Globus pallidus (tissue), 1 donor: ENCODE measurements at places on chromosomes 4 and X.

GRCh38 chr4:10998846-10999245 is 314.3 kb upstream of the CLNK start:
- no peak for DNase-seq

- no peak for DNase-seq
Observed at GRCh38 chr4:86595426-86595805, 1.3 kb downstream of the PTPN13 start.

- DNase-seq = no peak
Observed at GRCh38 chr4:14465057-14465456, 537.2 kb upstream of the CPEB2 start.

DNA sequence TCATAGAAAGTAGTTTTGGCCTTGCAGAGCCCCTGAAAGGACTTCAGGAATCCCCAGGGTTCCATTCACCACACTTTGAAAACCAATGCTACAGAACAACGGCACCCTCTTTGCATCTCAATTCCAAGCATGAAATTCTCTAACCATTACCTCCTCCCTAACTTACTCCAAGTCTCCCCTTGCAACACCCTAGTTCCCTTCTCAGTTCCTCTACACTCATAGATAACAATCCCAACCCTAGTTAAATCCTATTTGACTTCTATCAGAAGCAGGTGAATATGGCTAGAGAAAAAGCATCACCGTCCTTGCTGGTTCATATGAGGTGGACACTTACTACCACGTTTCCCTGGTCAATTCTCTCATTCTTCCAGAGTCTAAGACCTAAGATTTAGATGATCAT is 2.4 kb downstream of the RCHY1 start:
- no peak for DNase-seq

DNA sequence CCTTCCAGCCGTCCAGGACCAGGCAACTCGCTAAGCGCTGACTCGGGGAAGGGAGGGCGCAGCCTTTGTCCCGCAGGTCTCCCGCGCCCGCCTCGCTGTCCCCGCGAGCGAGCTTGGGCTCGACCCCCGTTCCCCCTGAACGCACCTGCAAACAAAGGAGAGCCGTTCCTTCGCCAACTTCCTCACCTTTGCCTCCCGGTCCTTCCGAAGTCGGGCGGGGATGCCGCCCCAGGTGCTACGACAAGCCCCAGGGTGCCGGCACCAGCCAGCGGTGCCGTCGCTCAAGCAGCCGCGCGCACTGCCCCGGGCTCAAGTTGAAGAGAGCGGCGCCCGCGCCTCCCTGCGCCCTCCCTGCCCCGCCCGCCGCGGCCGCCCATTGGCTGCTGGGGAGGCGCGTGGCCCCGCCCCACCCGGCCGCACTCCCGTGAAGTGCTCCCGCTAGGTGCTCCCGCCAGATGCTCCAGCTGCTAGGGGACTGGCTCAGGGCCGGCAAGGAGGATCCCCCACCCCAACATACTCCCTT is 107.1 kb downstream of the NSUN7 start:
- DNase-seq = peak; percentile 80

DNA sequence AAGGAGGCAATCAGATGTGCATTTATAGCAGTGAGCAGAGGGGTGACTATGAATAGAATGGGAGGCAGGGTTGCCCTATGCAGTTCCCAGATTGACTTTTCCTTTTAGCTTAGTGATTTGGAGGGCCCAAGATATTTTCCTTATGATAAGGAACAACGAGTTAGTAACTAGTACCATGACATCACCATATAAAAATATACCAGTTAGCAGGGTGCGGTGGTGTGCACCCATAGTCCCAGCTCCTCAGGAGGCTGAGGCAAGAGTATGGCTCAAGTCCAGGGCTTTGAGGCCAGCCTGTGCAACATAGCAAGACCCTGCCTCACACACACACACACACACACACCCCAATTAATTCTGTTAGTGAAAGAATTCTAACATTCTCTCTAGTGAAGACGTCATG is 53.0 kb downstream of the IL13RA2 start:
- DNase-seq = no peak

DNA sequence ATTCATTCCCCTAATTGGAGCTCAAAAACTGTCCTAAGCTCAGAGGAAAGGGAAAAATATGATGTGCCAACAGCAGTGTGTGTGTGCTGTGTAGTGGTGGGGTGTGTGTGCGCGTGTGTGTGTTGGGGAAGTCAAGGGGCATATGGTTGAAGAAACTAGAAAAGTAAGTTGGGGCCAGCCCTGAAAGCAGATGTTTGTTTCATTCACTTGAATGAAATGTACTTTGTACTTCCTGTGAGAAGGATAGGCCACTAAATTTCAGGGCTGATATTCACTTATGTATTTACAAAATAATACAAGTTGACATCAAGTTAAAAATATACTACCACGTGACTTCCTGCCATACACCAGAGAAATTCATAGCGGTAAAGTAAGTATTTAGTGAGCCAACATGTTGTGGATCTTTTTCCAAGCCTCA is 151.3 kb upstream of the JADE1 start:
- DNase-seq = no peak

- no peak for DNase-seq
Observed at GRCh38 chr4:25190407-25190806, 30.2 kb upstream of the SEPSECS start.

GRCh38 chr4:163709601-163710000 is 215.1 kb downstream of the TMA16 start:
- DNase-seq = no peak

DNA sequence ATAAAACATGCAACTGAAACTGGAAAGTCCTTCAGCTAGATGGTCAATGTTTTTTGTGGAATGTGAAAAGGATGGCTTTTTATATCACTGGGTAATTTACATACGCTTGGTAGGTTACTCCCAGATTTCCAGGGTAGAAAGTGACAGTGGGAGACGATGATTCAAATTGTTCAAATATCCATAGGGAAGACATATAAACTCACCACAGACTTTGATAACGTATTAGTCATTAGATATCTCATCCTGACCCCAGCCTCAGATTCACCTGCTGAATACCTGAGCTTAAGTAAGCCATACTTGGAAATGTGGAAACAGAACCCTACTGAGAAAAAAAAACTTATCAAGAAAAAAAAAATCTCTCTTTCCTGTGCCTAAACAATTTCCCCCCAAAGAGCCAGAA is 169.4 kb downstream of the ZNF674 start:
- no peak for DNase-seq

DNA sequence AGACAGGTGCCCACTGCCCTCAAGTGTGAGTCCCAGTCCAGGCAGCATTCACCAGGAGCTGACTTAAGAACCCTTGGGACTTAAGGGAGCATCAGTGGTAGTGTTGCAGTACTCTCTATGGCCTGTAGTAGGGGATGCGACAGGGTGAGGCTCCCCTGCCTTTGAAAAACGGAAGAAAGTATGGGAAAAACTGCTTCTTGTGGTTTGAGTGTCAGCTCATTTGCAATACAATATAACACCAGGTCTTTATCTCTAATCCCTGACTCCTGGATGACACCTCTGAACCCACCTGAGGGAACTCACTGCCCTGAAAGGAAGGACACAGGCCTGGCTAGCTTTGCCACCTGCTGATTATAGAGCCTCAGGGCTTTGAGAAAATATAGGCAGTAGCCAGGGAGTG is 176.0 kb downstream of the SMARCA1 start:
- no peak for DNase-seq

DNA sequence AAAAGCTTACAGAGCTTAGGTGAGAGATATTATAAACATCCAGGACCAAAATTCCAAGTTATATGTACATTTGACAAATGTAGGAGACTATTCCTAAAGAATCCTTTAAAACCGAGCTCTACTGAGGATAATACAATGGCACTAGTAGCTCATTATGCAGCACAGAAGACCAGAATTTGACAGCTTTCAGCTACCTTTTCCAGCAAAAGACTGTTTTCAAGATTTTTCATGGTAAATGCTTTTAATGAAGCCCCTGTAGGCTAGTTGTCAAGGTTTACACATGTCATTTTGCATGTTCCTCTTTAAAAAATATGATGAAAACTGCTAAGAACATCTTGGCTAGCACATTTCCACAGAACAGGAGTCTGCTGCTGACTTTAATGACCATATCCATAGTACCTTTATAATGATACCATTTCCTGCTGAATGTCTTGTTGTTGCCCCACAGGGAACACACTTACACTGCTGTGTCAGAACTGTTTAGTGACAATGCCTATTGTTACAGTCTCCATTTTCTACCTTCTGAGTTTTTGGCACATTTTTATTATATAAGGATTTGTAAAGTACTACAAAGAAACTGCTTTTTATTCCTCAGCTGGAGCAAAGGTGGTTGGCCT is 1382.3 kb downstream of the RAPGEF2 start:
- DNase-seq = no peak

DNA sequence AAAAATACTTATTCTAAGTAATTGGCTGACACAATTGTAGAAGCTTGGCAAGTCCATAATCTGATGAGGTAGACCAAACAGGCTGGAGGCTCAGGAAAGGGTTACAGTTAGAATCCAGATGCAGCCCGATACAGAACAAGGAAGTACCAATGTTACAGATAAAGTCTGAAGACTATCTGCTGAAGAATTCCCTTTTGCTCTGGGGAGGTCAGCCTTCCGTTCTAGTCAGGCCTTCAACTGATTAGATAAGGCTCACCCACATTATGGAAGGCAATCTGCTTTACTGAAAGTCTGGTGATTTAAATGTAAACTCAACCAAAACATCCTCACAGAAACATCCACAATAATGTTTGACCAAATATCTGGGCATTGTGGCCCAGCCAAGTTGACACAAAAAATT is 7.4 kb upstream of the DYNLT3 start:
- DNase-seq = no peak

DNA sequence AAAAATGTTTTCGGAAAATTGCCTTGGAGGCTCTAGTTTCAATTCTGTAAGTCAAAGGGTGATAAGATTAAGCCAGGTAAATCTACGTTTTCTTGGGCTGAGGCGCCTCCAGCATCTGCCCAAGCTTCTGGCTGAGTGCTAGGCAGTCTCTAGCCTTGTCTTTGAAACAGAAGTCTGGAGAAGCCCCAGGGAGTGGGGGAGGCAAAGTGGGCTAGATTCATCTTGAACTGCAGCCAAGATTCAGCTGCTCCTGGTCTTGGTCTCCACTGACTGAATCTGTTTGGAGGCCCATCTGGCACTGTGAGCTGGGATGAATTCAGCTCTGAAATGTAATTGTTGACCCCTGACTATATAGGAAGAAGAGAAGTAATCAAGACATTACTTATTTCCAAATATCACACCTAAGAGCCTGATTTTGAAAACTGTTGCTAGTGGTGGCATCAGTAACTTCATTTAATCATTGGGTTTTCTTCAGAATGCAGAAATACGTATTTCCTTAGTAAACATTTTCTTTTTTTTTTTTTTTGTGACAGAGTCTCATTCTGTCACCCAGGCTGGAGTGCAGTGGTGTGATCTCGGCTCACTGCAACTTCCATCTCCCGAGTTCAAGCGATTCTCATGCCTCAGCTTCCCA is 187.3 kb upstream of the LEF1 start:
- DNase-seq = no peak

DNA sequence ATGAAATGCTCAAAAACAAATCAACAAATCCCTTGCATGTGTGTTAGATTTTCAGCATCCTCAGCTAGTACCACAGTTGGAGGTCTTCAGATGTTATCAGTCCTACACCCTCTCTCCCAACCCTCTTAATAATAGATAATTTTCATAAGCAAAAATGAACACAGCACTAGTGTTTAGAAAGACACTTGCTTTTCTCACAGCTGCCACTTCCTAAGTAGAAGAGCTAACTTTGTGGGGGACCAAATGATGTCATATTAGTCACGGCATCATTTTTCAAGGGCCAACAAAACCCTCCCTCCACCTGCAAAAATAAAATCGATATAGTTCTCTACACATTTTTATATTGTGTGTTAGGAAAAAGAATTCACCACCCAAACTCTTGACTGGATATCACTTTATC is 163.5 kb upstream of the GYPA start:
- no peak for DNase-seq

- no peak for DNase-seq
Observed at GRCh38 chr4:41784191-41784979, 35.9 kb upstream of the PHOX2B start.

GRCh38 chrX:16282209-16282608 is 114.9 kb downstream of the MAGEB17 start:
- DNase-seq = no peak

DNA sequence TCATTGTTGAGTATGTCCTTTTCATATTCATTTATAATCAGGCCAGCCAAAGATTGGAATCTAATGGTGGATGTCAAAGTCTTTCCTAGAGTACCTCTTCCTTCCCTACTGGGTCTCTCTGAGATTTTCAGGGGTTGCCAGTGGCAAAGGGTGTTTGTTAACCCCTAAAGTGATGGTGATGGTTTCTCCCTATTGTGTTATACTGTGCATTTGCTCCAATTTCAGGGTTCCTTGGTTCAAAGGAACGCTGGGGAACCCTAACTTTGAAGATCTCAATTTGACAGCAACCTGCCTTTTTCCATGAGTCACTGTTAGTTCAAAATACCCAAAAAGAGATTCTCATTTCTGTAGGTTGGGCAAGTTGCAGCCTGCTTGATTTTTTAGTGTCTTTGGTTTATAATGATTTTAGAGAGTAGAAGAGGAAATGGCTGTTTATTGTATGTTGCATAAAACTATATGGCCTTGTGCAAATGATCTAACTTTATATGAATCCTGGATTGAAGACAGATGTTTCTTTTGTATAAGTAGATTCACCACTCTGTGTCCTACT is 23.0 kb downstream of the GAB1 start:
- no peak for DNase-seq

DNA sequence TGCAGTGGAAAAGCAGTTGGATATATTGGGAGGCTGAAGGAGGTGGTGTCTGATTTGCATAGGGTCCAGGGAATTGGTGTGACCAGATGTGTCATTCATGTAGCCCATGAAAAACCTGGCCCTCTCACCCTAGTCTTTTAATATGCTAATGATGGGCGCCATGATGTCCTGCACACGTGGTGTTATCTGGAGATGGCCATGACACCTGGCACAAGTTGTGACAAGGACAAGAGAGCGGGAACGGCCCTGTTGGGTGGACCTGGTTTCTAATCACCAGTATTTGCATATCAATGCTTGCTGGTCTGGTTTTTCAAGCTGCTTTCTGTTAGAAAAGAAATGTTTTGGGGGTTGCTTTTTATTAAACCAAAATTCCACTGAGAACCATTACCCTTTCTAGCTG is 87.4 kb downstream of the ZXDA start:
- no peak for DNase-seq

DNA sequence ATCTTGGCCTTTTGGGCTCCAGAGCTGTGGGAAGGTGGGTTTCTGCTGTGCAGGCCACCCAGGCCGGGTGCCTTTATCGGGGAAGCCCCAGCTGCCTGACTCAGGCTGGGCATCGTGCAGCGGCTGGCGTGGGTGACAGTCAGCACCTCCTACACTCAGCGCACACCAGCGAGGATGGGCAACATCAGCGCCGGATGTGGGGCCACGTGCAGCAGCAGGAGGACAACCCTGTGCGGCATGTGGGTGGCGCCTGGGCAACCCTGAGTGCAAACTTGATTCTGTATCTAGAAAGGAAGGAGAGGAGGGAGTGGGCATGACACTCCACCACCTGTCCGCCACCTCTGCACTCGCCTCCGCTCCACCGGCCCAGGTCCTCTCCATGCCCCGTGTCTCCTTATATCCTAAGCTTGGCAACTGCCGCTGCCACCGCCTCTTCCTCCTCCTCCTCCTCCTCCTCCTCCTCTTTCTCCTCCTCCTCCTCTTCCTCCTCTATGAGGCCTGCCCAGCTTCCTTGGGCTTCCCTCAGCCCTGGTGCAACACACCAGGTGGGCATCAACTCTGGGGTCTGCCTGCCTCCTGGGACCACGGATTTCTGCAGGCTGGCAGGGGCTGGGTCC is 107.4 kb upstream of the AFAP1 start:
- DNase-seq = no peak
